Fibroblast of skin of right biceps (primary cell): ENCODE measurements at places on chromosomes 12 and 14.

- peak; percentile 73 for DNase-seq
Measured at GRCh38 chr12:32455607-32456071, 56.3 kb downstream of the FGD4 start.

GRCh38 chr12:124759841-124760503 lies 103.7 kb downstream of the SCARB1 start:
- peak; percentile 66 for DNase-seq

DNA sequence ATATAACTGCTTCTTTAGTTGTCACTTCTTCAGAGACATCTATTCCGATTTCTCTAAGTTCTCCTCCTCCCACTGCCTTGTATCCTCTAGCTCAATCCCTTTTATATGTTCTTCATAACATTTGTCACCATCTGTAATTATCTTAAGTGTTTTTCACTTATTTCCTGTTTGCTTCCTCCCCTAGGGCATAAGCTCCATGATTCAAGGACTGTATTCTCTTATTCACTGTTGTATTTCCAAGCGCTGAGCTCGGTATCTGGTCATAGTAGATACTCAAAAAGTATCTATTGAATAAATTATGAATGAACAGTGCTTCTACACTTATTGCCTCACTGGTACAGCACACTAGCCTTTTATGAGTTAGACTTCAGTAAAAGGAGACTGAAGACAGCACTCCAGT lies 109.0 kb upstream of the TMPO start:
- DNase-seq = no peak

GRCh38 chr12:109804820-109805761 lies 28.1 kb downstream of the TRPV4 start:
- peak; percentile 42 for DNase-seq

- DNase-seq = peak; percentile 72
Measured at GRCh38 chr12:24499151-24500146, 449.5 kb downstream of the BCAT1 start.

GRCh38 chr12:68178774-68179439 lies 19.4 kb upstream of the IFNG start:
- DNase-seq = no peak

- peak; percentile 43 for DNase-seq
Measured at GRCh38 chr14:76710056-76711010, 50.9 kb upstream of the VASH1 start.

DNA sequence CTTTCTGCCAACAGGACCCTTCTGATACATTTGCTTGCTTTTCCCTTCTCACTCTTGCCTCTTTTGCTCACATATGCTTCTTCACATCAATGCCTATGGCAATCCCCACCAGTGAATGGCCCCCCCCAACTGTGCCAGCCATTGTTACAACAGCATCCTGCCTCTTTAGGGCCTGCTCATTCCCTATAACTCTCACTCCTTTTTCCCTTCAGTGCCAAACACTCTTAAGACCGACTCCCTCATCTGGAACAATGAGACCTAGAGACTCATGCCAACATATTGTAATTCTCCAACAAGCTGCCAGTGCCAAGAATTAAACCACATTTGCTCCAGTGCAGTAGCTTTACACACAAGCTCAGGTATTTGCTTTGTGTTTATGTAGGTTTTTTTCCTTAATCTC lies 189.0 kb downstream of the SOX5 start:
- DNase-seq = no peak

DNA sequence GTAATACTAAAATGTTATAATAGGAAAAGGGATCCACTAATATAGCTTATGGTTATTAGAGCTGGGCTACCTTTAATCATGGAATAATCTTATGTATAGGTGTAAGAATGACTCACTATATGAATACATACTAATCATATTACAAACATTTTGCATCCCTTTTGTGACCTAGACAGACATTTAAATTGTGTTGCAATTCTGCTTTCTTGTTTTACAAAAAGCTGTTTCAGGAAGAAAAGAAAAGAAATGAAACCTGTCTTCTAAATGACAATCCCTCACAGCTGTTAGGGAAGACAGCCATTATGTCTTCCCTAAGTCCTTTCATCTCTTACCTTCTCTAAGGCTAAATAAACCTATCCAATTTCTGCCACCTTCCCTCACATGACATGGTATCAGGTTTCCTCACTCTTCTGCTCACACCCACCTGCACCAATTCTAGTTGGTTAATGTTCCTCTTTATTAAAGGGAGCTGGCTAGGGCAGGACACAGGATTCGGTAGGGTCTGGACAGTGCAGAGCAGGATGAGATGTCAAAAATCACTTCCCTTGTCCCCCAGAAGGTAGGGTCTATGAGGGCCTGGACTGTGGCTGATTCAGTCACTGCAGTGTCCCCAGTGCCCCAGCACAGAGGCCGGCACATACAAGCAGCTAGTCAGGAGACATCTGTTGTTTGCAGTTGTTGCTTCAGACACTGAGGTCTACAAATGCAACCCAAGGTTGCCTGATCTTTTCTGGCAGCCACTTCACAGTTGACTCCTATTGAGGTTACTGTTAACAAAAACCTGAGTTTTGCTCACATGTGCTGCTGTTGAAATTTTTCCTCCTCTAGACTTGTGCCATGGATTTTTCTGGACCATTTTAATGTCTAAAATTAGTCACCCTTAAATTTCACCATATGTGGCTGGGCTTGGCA lies 3.7 kb downstream of the DHRS7 start:
- no peak for DNase-seq

GRCh38 chr14:101236496-101237251 lies 324.6 kb upstream of the DIO3 start:
- no peak for DNase-seq

DNA sequence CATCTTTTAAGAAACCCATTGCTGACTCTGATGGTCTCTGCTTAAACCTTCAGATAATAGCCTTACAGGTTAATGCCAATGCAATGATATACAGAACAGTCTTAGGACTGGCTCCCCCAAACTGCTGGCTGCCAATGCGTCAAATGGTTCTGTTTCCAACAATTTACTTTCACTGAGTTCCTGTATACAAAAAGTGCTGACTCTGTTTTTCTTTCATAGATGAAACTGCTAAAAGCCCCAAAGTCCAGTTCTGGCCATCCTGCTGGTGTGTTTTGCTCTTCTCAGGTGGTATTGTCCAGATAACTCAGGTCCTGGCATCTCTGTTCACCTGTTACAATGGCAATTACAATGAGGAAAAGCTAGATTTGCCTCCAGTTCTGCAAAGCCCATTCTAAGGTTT lies 326.9 kb downstream of the GRIN2B start:
- DNase-seq = no peak

DNA sequence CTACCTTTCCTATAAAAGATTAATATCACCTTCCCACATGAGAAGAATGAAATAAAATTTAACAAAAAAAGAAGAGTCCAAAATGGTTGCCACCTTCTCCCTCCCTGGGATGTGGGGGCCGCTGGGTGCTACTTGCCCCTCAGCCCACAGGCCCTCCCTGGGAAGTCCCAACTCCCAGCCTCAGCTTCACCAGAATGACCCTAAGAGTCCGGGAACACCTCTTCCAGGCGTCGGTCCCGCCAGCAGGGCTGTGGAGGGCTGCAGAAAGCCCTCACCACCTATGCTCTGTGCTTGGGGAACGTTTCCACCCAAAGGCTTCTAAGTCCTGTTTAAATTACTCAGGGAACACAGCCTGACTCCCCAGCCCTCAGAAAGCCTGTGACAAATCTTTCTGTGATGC lies 71.9 kb downstream of the MOK start:
- no peak for DNase-seq

- no peak for DNase-seq
Measured at GRCh38 chr12:46650688-46651087, 175.1 kb downstream of the SLC38A4 start.

GRCh38 chr14:104016873-104017650 lies 68.4 kb upstream of the ASPG start:
- DNase-seq = no peak

GRCh38 chr14:74008843-74009499 lies 10.1 kb downstream of the ENTPD5 start:
- no peak for DNase-seq

DNA sequence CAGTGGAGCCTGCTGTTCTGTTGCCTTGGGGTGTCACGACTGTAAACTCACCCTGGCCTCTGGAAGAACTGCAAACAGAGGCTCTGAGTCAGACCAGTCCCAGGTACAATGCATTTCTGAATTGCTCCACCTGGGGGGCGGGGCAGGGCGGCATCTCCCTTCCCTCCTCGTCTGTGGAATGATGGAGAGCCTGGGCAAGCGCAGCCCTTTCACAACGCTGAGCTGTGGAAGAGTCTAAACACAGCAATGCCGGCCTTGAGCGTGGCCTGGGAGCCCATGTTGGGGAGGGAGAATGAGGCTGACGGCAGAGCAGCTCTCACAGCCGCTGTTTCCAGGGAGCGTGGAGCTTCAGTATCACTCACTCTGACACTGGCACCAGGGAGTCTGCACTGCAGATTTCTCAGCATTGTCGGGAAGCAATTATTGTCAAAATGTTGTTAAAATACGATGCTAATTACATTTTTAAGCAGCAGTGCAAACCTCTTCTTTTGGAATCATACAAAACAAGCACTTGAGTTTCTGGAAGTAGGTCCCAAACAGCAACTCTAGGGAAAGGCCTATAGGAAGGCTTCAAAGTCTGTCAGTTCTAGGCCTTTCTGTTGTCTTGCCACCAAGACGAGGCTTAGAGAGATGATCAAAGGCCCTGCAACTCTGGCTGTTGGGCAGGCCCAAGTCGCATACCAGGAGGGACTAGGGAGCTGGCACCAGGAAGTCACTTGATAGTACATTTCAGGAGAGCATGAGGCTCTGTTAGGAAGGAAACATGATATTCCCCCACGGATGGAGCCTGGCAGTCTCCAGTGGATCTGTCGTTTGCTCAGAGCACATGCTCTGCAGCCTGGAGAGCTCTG lies 244.0 kb upstream of the FKBP4 start:
- DNase-seq = peak; percentile 49

DNA sequence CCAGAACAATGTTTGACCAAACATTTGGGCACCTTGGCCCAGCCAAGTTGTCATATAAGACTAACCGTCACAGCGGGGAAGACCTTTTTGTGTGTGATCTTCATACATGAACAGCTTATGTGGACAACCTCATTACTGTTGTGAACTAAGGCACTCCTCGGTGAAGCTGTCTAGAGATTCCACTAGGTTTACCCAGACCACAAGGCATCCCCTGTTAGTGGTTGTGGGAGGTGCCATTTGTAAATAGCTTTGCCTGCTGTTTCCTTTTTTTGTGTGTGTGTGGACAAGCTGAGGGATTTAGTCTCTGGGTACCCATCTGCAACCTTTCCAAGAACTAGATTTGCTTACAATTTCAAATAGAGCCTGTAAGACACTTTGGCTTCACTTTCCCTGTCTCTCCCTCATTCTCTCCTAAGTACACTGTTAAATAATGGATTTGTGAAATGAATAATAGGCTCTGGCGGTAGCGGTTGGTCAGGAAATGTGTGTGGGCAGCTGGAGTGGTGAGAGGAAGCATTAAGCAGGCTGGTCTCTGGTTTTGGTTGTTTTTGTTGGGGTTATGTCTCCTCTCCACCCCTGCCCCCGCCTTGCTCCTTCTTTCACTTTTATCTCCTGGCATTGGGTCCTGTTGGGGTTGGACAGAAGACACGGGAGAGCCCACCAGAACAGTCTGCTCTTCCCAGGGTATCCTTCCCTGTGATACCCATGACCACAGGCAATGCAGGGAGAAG lies 727.6 kb downstream of the VRK1 start:
- DNase-seq = no peak

- DNase-seq = peak; percentile 89
Measured at GRCh38 chr12:93786656-93787397, 109.7 kb downstream of the CRADD start.

- DNase-seq = no peak
Measured at GRCh38 chr12:39502726-39503125, 59.8 kb upstream of the KIF21A start.

- DNase-seq = no peak
Measured at GRCh38 chr14:95330591-95331370, 11.1 kb upstream of the CLMN start.

DNA sequence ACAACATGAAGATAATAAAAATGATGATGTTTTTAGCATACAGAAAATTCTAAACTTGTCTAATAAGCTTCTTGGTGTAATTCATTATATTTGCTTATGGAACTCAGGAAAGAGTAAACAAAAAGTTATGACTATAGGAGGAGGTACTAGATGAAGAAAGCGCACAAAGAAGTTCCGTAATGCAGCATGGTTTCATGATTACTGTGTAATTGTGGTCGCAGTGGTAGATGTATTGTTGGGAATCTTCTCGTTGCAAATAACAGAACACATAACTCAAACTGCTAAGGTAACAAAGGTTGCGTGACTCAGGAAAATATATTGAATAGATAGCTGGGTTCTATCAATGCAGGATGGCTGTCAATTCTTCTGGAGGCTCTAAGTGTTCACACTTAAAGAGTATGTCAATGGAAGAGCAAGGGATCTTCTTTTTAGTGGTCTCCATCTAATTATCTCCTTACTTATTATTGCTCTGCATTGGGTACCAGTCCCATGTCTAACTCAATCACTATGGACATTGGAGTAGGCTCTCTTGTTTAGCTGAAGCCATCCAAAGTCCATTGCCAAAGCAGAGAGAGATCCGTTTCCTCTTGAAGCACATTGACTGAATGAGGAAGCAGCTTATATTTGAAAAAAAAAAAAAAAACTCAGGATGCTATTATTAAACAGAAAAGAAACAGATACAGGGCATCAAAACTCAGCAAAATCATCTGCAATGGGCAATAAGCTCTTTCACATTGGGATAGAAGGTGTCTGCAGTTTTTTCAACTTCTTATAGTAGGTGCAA lies 283.4 kb upstream of the ATP2B1 start:
- no peak for DNase-seq

GRCh38 chr14:101836135-101836534 lies 74.6 kb downstream of the PPP2R5C start:
- no peak for DNase-seq

DNA sequence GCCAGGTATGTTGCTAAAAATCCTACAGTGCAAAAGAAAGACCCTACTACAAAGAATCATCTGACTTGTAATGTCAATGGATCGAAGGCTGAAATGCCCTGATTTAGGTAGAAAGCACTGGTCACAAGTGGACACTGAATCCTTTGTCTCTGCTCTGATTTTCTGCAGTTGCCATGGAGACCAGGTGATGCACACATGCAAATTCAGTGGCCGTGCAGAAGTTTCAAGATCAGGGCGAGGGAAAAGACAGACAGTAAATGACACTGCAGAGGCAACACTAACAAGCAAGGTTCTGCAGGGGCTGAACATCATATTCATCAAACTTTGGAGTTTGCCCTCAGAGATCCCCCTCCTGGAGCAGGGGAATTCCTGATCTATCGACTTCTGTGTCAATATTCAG lies 370.3 kb upstream of the TMEM132C start:
- no peak for DNase-seq
